Pericardium fibroblast (primary cell): ENCODE measurements at places on chromosomes 1 and 21. TPM values are rescaled to one million over a fixed set of nuclear protein-coding genes. Genes with fewer than 3 reads are reported as not detected.

Gene TBX15
- total RNA-seq, result 1.1 and 3.3 TPM in 2 replicates

Gene S100A3
- total RNA-seq, result 2.5 and 10.0 TPM in 2 replicates

Gene MSH4
- 0.17 TPM in 1 of 2 replicates, not detected in the other for total RNA-seq

Gene LMOD1
- 2.9 and 8.6 TPM in 2 replicates for total RNA-seq

Gene MPL
- total RNA-seq, result not detected in 2 replicates

Gene CRYAA
- not detected in 2 replicates for total RNA-seq

Gene IFT25
- total RNA-seq, result 9.2 and 19.8 TPM in 2 replicates

Gene NFASC
- 3.2 and 13.0 TPM in 2 replicates for total RNA-seq

Gene FAM163A
- not detected in 2 replicates for total RNA-seq

Gene MPZ
- total RNA-seq, result 0.23 and 0.34 TPM in 2 replicates
